ENCODE measurements at places on chromosomes 5 and 9. TPM values are rescaled to one million over a fixed set of nuclear protein-coding genes. Genes with fewer than 3 reads are reported as not detected.
A peak's percentile ranks its signal among the peaks of the same experiment; 100 is the strongest.

GRCh38 chr9:22855980-22856379 lies 409.4 kb downstream of the DMRTA1 start:
- no peak for DNase-seq

- DNase-seq, result peak; percentile 70
Measured at GRCh38 chr5:4230786-4231641, 635.4 kb downstream of the IRX1 start.

DNA sequence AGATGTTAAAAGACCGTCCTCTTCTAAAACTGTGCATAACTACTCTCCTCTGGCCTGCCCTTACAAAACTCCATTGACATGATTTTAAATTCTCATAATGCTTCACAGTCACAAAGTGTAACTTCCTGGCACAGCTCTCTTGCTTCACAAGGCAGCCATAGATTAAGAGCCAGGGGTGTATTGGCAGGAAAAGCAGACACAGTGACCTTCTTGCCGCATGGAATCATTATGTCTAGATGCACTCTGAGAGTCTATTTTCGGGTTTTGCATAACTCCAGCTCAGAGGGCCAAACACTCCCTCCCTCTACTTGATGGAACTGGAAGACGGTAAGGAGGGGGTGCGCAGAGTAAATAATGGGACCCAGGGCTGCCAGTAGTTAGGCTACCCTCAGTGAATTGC lies 110.1 kb downstream of the MARCHF3 start:
- no peak for DNase-seq

DNA sequence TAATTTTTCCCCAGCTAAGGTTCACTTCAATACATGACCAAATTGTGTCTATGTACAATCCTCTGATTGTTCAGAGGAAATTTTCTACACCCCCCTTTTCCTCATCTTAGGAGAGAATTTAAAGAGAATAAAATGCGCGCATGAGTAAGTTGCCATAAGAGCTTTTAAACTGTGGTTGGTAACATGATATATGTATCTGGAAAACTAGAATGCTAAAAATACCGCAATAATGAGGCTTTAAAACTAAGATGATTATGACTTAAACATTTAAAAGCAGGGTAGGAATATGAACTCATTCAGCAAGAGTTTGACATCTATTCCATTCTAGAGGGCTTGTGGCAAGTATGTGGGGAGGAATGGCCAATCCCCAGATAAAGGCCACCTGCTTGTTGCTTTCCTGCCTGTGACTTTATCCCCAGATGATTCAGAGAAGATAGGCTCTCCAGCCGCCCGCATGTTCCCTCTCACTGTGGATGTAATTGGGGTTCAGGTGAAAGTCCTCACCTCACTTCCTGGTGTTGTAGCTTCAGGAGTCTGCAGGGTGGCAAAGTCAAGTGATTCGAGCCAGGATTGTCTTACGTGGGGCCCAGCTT lies 26.5 kb upstream of the BASP1 start:
- DNase-seq, result no peak

- no peak for DNase-seq
Measured at GRCh38 chr9:72911816-72912215, 41.0 kb downstream of the ALDH1A1 start.

DNA sequence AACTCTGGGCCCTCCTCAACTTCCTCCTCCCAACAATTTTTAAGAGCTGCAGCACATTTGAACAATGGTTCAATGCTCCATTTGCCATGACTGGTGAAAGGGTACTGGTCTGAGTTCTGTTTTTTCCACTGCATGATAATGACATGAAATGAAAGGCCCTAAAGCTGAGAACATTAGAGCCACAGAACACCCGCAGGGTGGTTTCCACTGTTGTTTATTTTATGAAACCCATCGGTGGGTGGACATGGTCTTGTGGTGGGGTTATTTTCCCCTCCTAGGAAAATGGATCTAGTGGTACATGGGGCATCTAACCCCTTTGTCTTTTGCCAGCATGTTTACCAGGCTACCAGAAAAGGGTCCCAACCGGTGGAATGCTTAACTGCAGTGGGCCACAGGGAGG lies 71.8 kb downstream of the SMARCA2 start:
- DNase-seq, result no peak

DNA sequence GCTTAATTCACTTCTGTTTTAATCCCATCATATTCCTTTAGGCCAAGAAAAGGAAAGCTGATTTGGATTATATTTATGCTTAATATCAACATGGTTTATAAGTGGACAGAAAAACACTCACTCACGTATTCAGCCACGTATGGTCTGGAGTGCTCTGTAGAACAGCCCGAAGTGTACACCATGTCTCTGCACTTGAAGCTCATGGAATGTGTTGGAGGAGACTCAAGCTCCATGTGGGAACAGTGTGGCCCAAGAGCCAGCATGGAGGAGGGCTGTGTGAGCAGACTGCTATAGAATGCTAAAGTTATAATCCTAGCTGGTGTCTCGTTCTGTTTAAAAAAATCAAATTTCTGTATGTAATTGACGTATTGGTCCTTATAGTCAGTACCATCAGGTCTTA lies 32.9 kb downstream of the OTULINL start:
- DNase-seq, result no peak

GRCh38 chr9:111910428-111910827 lies 13.8 kb downstream of the UGCG start:
- DNase-seq, result no peak

GRCh38 chr5:114467729-114468128 lies 105.9 kb downstream of the KCNN2 start:
- no peak for DNase-seq

- DNase-seq, result peak; percentile 55
Measured at GRCh38 chr5:142325725-142326479, 1.1 kb upstream of the SPRY4 start.

DNA sequence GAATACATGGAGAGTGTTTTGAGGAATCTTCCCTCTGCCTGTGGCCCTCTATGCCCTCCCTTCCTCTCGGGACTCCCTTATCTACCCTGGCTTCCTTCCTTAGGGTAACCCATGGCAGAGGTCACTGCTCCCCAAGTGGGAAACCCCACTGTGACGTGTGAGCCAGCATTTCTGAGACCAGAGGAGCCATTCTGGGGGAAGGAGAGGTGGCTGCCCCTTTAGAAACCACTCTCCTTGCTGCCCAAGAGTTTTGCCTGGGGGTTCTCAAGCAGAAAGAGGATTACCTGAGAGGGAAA lies 23.1 kb downstream of the CCNJL start:
- no peak for DNase-seq

DNA sequence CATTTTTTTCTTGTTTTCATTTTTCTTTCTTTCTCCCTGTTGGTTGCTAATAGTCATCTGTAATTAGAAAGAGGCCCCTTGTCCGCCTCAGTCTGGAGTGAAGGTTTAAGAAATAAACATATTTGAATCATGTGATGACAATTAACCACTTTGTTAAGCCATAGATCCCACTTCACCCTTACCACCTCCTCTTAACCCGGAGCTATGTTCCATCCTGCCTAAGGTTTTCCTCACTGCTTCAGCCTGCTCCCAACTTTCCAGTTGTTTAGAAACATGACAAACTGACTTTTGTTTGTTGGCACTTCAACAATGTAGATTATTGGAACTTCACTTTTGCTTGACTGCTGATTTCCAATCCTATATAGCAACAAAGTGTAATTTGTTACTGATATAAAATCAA lies 37.4 kb upstream of the SSBP2 start:
- DNase-seq, result no peak

DNA sequence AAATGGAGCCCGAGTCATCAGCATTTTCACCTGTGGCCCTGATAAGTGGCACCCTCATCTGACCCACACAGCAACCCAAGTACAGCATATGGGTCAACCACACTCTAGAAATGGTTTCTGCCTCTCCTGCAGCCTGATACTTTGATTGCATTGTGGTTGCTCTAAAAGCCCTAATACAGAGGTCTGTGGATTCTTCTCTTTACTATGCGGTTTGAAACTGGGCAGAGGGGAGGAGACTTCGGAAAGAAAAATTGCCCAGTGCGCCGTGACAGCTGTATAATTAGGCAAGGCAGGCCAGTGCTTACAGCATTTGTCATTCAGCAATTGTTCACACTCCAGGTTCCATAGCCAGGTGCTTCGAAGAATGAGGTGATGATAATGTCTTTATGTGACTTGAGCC lies 361.0 kb downstream of the NFIB start:
- no peak for DNase-seq

GRCh38 chr5:156534085-156534484 lies 207.1 kb downstream of the SGCD start:
- DNase-seq, result no peak

The MEF2C gene
- polyA plus RNA-seq, result 43.3 TPM

The GPR151 gene
- polyA plus RNA-seq, result not detected

The C9orf50 gene
- 0.99 TPM for polyA plus RNA-seq

The CCL28 gene
- polyA plus RNA-seq, result 2.6 TPM

The CCDC192 gene
- polyA plus RNA-seq, result 0.51 TPM

The PGGT1B gene
- 31.2 TPM for polyA plus RNA-seq
